GM10248 (cell line): ENCODE measurements at places on chromosomes 7 and 10.

GRCh38 chr7:136665878-136666509, 202.5 kb upstream of the CHRM2 start:
- DNase-seq = no peak

DNA sequence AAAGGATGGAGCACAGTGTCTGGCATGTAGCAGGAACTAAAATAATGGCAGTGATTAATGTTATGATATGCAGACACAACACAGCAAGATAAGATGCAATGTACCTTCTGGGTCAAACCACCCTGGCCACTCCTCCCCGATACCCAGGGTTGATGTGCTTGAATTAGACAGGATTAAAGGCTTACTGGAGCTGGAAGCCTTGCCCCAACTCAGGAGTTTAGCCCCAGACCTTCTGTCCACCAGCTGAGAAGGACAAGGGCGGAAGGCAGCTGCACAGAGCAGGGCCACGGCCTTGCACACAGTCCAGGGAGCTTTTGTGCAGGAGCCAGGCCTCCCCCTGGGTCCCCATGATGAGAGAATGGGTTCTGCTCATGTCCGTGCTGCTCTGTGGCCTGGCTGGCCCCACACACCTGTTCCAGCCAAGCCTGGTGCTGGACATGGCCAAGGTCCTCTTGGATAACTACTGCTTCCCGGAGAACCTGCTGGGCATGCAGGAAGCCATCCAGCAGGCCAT, at the start of gene RBP3:
TSS of gene RBP3 (plus strand) at position 226 of the 514 bp plus-strand sequence. CDS start at position 348, 122 bp downstream.
- no peak for DNase-seq

DNA sequence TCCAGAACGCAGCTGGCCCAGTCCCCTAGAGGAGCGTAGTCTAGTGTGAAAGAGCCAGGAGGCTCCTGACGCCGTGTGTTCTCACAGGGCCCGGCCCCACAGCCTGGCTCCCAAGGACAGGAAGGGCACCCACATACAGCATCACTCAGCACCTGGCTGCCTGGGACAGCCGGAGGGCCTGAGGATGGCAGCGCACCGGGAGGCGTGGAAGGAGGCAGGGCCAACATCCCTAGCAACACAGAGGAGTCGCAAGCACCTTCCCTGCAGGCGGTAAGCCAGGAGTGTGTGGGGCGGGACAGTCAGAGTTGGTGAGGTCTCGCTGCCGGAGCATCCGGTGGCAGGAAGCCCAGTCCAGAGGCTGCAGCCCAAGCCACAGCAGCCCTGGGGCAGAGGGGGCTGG, 125.8 kb downstream of the MAD1L1 start:
- no peak for DNase-seq

- peak; percentile 57 for DNase-seq
Measured at GRCh38 chr7:18177815-18178660, 150.4 kb upstream of the PRPS1L1 start.

DNA sequence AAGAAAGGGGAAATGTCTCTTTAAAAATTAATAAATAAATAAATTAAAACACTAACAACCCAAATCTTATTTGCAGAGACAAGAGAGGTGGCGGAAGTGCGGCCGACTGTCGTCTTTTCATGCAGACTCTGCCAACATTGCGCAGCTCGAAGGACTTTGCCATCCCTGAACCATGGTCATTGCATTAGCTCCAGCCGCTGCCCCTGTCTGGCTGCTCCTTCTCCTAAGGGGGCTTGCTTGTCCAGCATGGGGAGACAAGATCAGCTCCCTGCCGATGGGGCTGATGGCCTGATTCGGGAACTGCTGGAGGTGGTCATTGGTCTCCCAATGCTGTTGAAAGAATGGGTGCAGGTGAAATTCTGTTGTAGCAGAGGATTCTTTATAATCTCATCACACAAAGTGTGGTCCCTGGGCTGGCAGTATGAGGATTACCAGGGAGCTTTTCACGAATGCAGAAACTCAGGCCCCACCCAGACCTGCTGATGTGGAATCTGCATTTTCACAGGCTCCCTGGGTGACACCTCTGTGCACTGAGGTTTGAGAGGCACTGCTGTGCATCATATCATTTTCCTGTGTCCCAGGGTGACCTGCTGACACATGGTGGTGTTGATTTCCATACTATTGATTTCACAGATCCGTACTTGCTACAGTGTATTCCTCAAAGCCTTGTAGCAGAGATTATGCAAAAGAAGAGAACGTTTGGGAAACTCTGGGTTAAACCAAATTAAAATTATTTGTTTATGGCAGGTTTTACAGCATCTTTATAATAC, 172.4 kb upstream of the ZMIZ1 start:
- DNase-seq = no peak

GRCh38 chr7:3950249-3950648, 649.2 kb downstream of the SDK1 start:
- no peak for DNase-seq

GRCh38 chr10:44279426-44280126, 105.3 kb downstream of the CXCL12 start:
- DNase-seq = no peak

DNA sequence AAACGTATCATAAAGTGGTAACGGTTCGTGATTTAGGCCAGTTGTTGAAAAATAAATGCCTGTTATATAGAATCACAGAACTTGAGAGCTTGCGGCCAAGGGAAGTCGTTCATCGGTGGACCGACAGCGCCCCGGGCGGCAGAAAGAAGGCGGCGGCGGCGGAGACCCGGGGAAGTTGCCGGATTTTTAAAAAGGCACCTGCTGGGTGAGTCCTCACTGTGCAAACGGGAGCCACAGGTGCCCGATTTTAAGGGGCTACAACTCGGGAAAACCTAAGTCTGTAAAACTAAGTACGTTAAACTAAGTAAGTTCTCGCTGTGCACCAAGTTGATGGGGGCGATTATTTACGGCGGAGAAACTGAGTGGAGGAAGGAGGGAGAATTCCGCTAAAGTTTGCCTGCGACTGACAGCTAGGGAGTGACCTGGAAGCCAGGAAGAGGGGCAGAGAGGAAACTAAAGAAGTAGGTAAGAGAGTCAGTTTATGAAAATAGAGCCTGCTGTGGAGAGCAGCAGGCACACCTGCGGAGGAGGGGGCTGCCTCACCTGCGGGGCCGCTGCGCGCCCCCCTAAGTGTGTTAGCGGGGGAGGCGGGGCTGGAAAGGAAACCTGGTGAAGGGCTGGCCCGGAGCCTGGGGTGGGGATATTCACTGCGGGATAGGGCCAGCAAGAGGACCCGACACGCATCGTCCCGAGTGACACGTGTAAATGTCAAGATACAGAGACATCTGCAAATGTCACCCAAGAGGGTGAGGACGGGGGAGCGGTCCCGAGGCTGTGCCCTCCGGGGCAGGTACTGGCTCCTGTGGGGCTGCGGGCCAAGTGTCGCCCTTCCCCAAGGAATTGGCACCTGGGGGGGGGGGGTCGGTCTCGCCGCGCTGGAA, 996 bp downstream of the ADAM12 start:
- DNase-seq = peak; percentile 24

DNA sequence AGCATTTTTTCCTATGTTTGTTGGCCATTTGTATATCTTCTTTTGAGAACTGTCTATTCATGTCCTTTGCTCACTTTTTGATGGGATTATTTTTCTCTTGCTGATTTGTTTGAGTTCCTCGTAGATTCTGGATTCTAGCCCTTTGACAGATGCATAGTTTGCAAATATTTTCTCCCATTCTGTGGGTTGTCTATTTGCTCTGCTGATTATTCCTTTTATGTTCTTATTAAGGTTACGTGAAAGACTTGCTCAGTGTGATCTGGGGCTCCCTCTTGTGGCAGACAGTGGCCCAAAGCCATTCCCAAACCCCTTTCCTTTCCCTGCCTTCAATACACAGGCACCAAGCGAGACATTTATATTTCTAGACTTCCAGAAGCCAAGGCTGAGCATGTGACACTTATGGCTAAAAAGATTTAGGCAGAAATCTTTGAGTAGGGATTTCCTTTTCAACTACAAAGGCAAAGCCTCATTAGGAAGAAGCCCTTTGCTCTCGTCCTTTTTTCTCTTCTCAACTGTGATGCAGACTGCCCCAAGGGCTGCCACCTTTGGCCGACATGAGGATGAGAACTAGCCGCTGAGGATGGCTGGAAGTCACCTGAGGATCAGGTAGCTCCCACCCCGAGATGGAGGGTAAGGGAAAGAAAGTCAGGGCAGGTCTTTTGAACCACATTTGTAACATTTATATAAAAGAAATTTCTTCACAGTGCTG, 23.6 kb downstream of the ST8SIA6 start:
- peak; percentile 40 for DNase-seq

- DNase-seq = no peak
Measured at GRCh38 chr10:94328613-94329012, 34.1 kb downstream of the NOC3L start.

DNA sequence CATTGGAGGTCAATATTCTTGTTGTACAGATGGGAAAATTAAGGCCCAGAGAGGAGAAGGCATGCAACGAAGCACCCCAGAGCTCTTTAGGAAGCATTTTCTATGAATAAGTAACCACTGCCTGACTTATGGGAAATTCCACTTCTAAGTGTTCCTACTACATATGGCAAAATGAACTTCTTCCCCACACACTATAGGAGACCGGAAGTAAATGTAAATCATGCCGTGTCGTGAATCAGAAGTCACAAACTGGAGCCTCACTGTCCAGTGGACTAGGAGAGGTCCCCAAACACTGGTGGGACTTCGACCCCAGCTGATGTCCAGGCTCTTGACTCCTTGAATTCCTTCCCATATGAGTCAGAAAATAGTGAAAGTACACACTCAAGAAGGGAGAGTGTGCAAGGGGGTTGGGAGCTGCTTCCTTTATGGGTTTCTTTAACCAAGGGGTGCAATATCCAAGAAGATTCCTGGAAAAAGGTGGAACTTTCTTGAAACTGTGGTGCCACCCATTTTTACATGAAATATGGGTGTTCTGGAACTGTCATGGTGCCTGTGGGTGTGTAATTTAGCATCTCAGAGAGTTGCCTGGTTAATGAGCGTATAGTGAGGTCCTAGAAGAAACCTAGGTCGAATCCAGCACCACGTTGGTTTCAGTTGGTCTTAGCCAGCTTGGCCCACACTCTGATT, 6.7 kb downstream of the RASSF4 start:
- no peak for DNase-seq

DNA sequence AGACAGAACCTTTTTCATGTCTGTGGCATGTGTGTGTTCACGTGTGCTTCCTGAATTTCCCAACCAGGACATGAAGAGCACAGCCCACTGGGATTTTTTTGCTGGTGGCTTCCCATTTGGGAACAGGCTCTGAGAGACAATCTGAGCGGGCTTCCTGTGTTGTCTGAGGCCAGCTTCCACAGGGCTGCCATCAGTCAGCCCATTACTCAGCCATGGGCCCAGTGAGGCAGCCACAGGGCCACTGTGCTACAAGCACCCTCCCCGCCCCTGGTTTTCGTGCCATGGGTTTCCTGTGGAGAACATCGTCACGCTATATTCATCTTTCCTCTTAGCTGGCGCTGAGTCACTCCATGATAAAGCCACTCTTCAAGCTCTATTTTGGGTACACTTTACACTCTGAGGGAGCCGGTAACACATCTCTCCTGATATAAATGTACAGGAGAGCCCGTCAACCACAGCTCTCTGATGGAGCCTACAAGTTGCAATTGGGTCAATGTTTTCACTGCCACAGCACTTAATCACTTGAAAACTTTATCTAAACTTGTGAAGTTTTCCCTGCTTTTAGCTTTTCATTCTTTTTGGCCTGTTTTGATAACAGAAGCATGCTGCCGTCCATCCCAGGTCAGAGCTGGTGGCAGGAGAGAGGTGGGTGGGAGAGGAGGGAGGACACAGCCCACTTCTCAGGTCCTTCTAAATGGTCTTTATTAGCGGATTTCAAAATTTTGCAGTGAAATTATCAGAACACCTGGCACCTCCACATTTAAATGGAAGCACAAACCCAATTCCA, 96.9 kb downstream of the HIPK2 start:
- no peak for DNase-seq

- no peak for DNase-seq
Measured at GRCh38 chr10:133245439-133246235, 8.0 kb downstream of the VENTX start.

DNA sequence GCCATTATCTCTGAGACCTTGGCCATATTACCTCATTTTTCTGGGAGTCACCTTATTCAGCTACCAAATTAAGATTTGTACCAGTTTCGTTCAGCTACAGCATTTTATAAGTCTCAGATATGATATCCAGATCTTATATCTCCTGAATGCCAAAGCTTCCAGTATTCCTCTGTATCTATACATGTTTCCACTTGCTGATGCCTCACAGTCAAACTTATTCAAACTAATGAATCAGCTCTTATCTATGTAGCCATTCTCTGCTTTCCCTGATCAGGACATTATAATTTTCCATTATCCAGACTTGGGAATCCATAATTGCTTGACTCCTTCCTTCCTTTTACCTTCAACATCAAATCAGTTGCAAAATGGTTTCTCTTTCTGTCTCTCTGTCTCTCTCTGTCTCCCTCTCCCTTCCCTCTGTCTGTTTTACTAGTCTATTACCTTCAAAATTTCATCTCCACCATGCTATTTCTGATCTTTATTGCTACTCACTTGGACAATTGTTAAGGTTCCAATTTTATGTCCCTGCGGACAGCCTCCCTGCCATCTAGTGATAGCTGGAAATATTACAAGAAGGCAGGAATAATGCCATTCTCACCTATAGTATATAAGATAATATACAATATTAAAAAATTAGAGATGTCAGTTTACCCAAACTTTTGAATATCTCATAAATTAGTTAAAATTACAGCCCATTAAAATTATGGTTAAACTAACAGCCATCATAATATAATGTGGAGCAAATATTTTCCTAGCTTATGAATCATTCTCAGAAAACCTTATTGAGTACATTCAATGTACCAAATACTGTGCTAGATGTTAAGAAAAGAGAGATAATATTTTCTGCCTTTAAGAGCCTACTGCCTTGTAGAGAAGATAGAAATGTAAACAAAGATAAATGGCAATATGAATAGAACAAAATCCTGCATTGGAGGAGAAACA, 89.8 kb downstream of the PCLO start:
- DNase-seq = no peak

- DNase-seq = no peak
Measured at GRCh38 chr10:117164592-117165537, 26.8 kb upstream of the VAX1 start.

GRCh38 chr10:111725050-111725449, 458.5 kb downstream of the GPAM start:
- DNase-seq = no peak

DNA sequence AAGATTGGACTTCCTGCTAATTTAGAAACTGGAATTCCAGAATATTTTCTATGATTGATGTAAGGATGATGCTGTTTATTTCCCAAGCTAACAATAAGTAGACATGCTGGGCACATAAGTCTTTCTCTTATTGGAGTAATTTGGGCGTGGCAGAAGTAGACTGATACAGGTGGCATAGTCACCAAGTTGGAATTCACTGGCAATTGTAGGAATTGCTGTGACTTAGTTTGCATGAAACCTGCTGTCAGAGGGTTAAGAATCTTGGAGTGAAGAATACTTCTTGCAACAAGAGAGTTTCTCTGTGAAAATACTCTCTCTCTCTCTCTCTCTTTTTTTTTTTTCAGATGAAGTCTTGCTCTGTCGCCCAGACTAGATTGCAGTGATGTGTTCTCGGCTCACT, 569.7 kb downstream of the REEP3 start:
- DNase-seq = no peak
